CD4-positive, alpha-beta T cell treated with Interleukin-21 for 1 hour (primary cell): ENCODE measurements at places on chromosomes 2 and 18.

DNA sequence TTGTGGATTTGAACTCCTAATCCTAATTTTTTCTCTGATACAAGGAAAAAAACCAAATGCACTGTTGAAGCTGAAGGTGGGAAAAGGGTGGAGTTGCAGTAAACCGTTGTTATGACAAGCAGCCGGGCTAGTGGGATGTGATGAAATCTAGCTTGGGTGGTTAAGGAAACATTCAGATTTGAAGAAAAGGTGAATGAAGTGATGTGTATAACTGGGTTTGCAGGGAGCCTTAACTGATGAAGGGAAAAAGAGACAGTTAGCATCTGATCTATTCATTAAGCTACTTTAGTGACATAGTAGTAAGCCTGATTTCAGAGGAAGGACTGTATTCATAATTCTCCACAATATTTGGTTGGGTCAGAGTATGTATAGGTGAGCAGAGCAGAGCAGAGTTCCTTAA is 3.5 kb downstream of the EML6 start:
- DNase-seq, result no peak

DNA sequence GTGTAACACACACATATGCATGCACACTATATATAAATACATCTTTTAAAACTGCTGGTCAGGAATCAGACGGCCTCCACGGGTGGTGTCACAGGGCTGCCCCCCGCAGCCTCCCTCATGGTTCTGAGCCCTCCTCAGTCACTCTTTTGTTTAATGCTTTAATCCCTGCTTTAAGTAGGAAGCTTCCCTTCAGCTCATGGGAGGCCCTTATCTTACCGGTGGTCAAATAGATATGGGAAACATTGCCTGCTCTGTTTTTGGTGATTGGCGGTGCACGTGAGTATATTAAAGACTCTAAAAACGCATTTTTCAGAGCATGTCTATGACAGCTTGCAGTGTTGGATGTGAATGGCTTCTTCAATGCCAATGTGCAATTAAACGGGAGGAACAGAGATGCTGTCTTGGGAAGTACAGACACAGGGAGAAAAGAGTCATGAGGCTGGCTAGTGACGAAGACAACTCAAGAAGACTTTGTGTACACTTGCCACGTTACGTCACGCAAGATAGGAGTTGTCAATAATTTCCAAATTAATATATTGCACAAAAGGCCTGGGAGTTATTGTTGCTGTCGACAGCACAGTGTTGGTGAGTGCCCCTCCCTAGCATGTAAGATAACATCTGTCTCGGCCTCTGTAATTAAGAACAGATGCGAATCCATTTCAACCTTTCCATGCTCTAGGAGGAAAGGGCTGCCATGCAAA is 23.3 kb downstream of the GNLY start:
- DNase-seq, result no peak

- DNase-seq, result no peak
These were observed 177.4 kb downstream of the FIGN start for GRCh38 chr2:163558251-163559021.

DNA sequence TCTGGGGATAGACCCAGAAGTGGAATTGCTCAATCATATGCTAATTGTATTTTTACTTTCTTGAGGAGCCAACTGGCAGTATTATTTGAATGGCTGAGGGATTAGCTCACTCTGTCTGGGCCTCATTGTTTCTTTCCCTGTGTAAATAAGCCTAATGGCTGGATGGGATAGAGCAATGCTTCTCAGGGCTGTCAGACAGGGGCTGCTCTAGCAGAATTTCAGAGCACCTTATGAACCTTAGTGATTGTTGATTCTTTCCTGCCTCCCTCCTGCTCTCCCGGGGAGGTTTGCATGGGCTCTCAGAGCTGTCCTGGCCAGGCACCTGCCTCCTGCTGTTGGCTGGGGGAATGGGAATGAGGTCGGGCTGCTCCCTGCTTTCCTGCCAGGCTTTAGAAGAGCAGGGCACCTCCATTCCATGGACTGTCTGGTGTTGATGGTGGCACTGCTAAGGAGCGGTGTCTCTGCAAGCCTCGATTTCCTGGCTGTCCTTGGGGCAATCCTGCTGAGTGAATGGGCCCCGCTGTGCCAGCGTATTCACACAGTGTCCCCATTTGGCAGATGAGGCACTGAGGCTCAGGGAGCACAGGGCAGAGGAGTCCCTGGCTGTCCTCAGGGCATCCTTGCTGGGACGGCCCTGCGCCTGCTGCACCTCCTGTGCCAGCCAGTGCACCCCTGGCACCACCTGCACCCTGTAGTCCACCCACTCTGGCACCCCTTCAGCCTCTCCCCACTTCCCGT is 468.2 kb upstream of the HS6ST1 start:
- no peak for DNase-seq

DNA sequence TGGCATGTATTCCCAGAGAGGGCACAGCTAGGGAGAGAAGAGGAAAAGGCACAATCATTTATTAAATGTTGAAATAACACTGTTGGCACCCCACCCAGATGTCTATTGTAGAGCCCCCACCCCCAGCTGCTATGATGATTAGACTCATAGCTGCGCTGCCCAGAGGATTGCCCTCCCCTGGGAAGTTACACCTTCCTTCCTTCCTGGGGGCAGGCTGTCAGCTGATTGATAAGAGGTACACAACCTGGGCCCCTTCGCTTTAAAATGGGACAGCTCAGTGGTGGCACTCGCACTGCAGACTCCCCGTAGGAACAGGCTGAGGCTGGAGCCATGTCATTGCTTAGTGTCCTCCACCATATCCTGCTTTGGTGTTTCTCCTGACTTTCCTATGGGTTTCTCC is 18.1 kb downstream of the TEX51 start:
- DNase-seq, result no peak

- DNase-seq, result no peak
These were observed 94.2 kb upstream of the LHCGR start for GRCh38 chr2:48849770-48850169.

- DNase-seq, result no peak
These were observed 1.7 kb downstream of the PNKD start for GRCh38 chr2:218271865-218272530.

- no peak for DNase-seq
These were observed 359.8 kb upstream of the SALL3 start for GRCh38 chr18:78619854-78620253.

DNA sequence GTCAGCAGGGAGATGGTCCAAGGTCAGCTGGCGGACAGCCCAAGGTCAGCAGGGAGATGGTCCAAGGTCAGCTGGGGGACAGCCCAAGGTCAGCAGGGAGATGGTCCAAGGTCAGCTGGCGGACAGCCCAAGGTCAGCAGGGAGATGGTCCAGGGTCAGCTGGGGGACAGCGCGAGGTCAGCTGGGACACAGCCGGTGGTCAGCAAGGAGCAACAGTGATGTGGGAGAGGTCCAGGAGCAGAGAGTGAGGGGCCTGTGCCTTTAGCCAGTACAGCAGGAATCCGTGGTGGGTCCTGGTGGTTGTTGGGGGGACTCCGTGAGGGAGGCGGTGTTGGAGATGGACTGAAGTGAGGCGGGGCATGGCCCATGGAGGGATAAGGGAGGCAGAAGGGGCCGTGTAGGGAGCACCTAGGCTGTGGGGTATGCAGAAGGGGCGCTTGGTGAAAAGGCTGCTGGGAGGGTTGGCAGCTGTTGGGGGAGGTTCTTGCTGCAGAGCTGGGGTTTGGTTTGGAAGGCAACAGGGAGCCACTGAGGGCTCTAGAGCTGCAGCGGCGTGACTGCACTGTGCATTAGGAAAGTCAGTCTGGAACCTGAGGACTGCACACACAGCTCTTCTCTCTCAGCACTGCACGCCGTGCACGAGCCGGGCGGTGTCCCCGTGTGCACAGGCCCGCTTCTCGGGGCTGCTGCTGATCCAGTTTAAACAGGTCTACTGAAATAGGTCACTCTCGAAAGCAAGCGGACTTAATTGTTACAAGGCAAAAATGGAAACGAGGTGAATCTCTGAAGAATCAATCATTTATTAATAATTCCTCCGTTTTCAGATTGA is 76.2 kb upstream of the HDAC4 start:
- no peak for DNase-seq

GRCh38 chr2:70002241-70002899 is 40.9 kb upstream of the ASPRV1 start:
- DNase-seq, result peak; percentile 7

DNA sequence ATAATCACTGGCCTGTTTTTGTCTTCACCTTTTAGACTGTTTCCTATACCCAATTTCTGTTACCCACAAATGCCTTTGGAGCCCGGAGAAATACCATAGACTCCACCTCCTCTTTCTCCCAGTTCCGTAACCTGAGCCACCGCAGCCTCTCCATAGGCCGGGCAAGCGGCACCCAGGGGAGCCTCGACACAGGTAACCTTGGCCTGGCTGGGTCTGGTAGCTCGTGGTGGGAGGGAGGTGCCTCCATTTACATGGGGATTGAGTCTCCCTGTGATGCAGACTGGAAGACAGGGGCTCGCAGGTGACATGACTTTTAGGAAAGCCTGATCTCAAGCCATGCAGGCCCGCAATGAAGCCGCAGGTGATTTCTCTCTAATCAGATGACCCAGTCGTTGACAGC is 100.6 kb downstream of the CABLES1 start:
- DNase-seq, result no peak

DNA sequence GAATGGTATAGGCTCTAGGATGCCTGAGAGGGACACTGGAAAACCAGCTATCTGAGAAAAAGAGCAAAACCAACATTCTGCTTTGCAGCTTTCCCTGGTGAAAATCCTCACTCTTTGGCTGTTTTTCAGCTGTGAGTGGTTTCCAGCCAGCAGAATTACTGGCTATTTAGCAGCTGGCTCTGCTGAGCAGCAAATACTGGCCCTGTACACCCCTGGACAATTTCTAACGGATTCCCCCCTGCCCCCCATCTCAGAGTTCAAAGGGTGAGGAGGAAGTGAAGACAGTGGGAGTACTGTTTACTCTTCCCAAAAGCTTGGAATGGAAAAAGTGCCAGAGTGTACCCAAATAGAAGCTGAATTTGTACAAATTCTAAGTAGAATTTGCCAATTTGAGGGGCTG is 26.1 kb upstream of the IMP4 start:
- DNase-seq, result no peak

- no peak for DNase-seq
These were observed 137.8 kb upstream of the GATA6 start for GRCh38 chr18:22031611-22032010.

DNA sequence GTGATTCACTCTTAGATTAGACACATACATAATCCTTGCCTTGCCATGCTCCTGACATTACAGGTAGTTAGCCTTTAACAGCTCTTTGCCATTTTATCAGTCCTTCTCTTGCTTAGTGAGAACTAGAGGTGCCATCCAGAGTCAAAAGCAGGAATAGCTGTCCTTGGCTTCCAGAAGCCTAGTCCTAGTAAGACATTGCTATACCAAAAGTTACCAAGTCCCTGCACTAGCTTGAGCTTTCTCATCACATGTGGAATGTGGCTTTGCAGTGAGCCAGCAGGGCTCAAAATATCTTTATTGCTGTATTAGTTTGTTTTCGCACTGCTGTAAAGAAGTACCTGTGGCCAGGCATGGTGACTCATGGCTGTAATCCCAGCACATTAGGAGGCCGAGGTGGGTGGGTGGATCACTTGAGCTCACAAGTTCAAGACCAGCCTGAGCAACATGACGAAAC is 104.7 kb upstream of the NOSTRIN start:
- no peak for DNase-seq

DNA sequence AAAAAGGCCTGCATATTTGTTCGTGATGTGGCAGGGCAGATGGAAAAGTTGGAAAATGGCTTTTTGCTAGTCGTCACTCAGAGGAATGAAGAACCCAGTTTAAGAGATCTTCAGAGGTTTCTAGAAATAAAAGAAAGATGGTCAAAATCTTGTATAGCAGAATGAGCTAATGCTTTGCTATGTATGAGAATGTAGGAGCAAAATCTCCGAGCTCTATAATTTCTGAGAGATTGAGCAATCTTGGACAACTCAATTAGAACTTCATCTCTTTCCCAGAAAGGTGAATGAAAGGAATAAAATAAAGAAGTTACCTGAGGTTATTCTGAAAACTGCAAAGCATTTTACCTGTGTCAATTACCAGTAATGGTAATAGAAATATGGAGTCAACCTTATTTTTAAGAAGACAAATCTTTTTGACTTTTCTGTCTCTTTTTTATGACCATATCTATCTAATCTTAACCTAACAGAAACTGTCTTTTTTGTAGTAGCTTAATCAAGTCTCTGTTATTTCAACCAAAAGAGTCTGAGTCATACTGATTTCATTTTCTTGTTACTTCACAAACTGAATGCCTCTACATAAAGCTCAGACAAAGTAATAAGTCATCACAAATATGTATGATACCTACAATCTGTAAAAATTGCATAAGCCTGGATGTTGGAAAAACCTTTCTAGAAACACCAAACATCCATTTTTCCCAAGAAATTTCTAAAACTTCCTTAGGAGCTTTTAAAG is 32.5 kb downstream of the CCDC68 start:
- no peak for DNase-seq

- no peak for DNase-seq
These were observed 174.0 kb upstream of the SLC8A1 start for GRCh38 chr2:40625849-40626248.

DNA sequence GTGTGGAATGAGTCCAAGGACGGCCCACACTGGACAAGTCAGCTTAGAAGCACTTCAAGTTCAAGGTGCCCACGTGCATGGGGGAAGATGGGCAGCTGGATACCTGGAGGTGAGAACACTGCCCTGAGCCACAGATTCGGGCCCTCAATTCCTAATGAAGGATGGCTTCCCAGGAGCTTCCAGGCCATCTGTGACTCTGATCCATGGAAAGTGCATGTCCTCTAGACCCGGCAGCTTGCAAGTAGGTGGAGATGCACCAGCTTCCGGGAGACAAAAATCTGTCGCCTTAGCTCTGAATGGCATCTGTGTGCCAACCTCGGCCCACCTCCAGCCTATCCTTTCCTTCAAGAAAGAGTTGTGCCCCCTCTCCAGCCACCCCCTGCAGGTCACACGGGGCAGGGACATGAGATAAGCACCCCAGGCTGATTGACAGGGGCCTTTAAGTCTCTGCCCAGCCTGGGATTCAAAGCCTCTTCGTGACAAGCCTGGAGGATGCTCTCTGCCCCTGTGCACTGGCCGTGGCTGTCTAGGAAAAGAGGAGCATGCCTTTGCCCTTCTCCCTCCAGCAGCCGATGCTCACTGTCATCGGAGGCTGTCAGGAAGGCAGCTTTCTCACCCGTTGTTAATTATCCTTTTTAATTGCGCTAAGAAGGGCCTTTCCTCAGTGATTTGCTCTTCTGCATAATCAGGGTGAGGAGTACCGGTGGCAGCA is 65.5 kb downstream of the BIN1 start:
- no peak for DNase-seq

- no peak for DNase-seq
These were observed 209.6 kb downstream of the SRBD1 start for GRCh38 chr2:45401431-45401922.
